ENCODE measurements at places on chromosomes 16 and 17. TPM values are rescaled to one million over a fixed set of nuclear protein-coding genes. Genes with fewer than 3 reads are reported as not detected.

CHTF18 gene
- total RNA-seq: 56.8 TPM

TEKT1 gene
- 1.2 TPM for total RNA-seq

DNA sequence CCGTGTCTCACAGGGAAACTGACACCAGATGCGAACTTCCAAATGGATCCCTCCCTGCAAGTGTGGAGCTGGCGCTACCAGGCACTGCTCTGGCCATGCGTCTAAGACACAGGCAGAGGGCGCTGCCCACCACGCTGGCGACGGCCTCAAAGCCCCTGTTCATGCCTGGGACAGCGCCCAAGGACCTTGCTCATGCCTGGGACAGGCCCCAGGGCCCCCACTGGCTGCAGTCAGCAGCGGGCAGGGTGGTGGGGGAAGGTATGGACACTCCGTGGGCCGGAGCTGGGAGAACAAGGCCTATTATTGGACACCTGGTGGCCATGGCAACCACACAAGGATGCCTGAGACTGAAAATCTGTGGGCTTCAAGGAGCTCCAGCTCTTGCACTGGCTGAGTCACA is 8.8 kb downstream of the ZG16B start:
- peaks cover 13% of the 10 kb centered on the region for H3K27me3 ChIP-seq
- no peak overlapping the region for H3K4me3 ChIP-seq
- DNase-seq: peak; percentile 77
- H3K4me1 ChIP-seq: peaks cover 10% of the 10 kb centered on the region

DNA sequence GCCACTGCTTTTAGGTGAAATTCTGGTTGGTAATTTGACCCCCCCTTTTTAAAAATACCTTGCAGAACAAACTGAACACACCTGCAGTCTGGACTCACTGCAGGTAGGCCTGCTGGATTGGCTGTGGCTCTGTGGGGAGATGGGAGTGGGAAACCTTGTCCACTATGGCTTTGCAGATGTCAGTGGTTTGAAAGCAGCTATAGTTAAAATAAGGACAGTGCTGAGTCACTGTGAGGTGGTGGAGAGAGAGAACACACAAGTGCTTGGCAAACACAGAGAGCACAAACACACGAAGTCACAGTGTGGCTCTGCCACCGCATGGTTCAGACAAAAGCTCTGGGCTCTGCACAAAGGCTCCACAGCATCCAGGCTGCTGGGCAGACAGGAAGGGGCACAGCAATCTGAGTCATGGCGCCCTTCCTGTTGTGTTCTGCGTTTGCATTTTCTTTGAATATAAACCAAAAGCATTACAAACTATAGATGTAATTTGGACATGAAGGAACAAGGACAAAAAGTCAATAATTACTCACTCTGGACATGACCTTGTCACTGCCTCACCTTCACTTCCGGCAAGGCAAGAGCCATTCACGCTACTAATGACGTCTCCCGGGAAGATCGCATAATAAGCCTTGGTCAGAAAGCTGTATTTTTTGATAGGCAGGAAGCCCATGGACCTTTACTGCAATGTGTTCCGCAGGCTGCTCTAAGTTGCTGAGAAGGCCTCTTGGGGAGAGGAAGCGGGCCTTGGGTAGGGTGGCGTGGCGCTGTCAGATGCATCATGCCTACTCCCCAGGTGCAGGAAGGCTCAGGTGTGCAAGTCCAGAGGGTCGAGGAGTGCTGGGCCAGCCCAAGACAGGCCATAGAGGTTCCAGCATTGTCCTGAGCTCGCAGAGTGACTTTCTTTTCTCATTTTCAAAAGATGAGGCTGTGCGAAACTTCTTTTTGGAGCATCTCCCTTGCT is 60.1 kb upstream of the MED9 start:
- no peak overlapping the region for H3K27ac ChIP-seq
- peaks cover 8% of the 10 kb centered on the region for H3K36me3 ChIP-seq
- H3K27me3 ChIP-seq: peaks cover 3% of the 10 kb centered on the region
- DNase-seq: no peak
- H3K4me1 ChIP-seq: no peaks in the 10 kb centered on the region
- H3K4me3 ChIP-seq: no peak overlapping the region

GRCh38 chr17:7380321-7380720 is 568 bp upstream of the TNK1 start:
- H3K4me1 ChIP-seq: peaks cover 14% of the 10 kb centered on the region
- peak overlapping the region; percentile 86 for H3K4me3 ChIP-seq
- peaks cover 7% of the 10 kb centered on the region for H3K36me3 ChIP-seq
- H3K27ac ChIP-seq: peak overlapping the region; percentile 73
- DNase-seq: no peak
- H3K27me3 ChIP-seq: peaks cover 23% of the 10 kb centered on the region

GRCh38 chr17:46044286-46044928 is 45.4 kb downstream of the STH start:
- H3K27ac ChIP-seq: peak overlapping the region; percentile 92
- H3K36me3 ChIP-seq: peaks cover 28% of the 10 kb centered on the region
- peak overlapping the region; percentile 62 for H3K4me3 ChIP-seq
- H3K4me1 ChIP-seq: peaks cover 32% of the 10 kb centered on the region
- peak; percentile 57 for DNase-seq

KRT23 gene
- not detected for total RNA-seq

CBX4 gene
- total RNA-seq: 6.8 TPM

GRCh38 chr17:44606658-44607057 is 49.4 kb downstream of the FZD2 start:
- no peak for DNase-seq
- H3K36me3 ChIP-seq: peaks cover 3% of the 10 kb centered on the region
- H3K27me3 ChIP-seq: peaks cover 3% of the 10 kb centered on the region
- H3K27ac ChIP-seq: no peak overlapping the region
- H3K4me3 ChIP-seq: no peak overlapping the region

PRSS33 gene
- total RNA-seq: not detected

VAMP2 gene
- 19.8 TPM for total RNA-seq

DNA sequence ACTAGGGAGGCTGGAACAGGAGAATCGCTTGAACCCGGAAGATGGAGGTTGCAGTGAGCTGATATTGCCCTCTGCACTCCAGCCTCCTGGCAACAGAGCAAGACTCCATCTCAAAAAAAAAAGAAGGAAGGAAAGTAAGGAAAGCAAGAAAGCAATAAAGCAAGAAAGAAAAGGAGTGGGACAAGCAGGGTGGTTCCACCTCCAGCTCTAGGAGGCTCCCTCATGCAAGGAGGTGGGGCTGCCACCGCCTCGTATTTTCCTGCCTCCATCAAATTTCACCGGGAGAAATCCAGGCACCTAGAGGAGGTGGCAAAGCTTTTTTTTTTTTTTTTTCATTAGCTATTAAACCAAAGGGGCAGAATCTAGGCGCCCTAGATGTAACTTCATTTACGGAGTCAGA is 1.0 kb downstream of the CYB561 start:
- H3K4me1 ChIP-seq: peaks cover 52% of the 10 kb centered on the region
- H3K4me3 ChIP-seq: peak overlapping the region; percentile 87
- peaks cover 2% of the 10 kb centered on the region for H3K36me3 ChIP-seq
- peaks cover 27% of the 10 kb centered on the region for H3K27me3 ChIP-seq
- peak overlapping the region; percentile 40 for H3K27ac ChIP-seq

CHST5 gene
- total RNA-seq: 0.13 TPM

- peak overlapping the region; percentile 94 for H3K4me3 ChIP-seq
- H3K4me1 ChIP-seq: peaks cover 15% of the 10 kb centered on the region
- peak overlapping the region; percentile 48 for H3K27ac ChIP-seq
- no peak for DNase-seq
- peaks cover 12% of the 10 kb centered on the region for H3K27me3 ChIP-seq
Measured at GRCh38 chr17:45315648-45316433, 979 bp downstream of the MAP3K14 start.

CDK10 gene
- total RNA-seq: 83.2 TPM

GRCh38 chr17:51486091-51486490 is 225.7 kb downstream of the UTP18 start:
- H3K4me1 ChIP-seq: no peaks in the 10 kb centered on the region
- no peak overlapping the region for H3K4me3 ChIP-seq
- DNase-seq: no peak
- H3K27ac ChIP-seq: no peak overlapping the region

WIPF2 gene
- 32.2 TPM for total RNA-seq

- H3K36me3 ChIP-seq: peaks cover 3% of the 10 kb centered on the region
- peaks cover under 1% of the 10 kb centered on the region for H3K27me3 ChIP-seq
- no peak overlapping the region for H3K27ac ChIP-seq
- no peaks in the 10 kb centered on the region for H3K4me1 ChIP-seq
- no peak for DNase-seq
Measured at GRCh38 chr16:14292051-14292825, 221.1 kb downstream of the MRTFB start.

GRCh38 chr16:56462064-56462796 is 10.9 kb downstream of the OGFOD1 start:
- H3K27ac ChIP-seq: no peak overlapping the region
- no peaks in the 10 kb centered on the region for H3K27me3 ChIP-seq
- no peaks in the 10 kb centered on the region for H3K4me1 ChIP-seq
- no peak overlapping the region for H3K4me3 ChIP-seq

DNA sequence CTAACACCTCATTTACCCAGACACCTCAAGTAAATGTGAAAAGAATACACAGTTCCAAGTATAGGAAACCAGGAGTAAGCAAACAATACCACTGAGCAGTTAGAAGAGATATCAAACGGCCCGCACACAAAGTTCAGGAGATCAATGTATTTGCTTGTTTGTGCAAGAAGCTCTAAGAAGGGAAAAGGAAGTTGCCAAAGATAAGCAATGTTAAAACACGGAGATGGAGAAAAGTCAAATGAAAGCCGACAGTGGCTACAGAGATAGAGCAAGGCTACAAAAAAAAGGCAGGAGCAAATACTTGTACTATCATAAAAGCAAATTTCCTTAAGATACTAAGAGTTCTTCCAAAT is 29.5 kb downstream of the PSME3IP1 start:
- H3K4me1 ChIP-seq: peaks cover 88% of the 10 kb centered on the region
- H3K4me3 ChIP-seq: no peak overlapping the region
- DNase-seq: no peak
- peaks cover 25% of the 10 kb centered on the region for H3K36me3 ChIP-seq

GPR179 gene
- 0.97 TPM for total RNA-seq

QPRT gene
- total RNA-seq: 30.4 TPM

DNA sequence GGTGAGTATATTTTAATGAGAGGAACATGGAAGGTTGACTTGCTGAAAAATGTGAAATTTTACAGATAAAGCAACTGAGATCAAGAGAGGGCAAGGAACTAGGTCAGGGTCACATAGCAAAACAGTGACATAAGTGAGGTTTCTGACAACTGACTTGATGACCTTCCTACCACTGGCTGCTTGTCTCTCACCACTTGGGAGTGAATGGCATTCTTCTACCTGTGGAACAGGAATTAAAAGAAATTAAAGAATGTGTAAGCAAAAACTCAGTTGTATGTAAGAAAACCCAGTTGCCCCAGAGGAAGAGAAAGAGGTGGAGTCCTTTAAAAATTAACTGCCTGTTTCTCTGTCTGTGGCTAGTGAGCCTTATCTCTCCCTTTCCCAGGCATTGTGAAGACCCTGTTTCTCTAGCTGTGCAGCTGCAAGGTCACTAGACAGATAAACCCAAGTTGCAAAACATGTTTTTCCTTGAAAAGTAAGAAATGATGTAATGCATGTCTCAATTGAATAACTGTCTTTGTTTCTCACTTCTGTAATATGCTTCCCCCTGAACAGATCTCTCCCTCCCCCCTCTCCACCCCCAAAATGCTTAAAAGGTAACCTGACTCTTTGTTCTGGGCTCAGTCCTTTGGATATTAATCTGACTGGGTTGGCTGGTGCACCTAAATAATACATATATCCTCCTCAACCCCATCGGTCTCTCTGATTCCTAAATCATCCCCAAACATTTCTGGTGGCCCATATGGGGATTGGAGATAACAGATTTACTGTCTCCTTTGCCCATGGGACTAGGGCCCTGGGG is 23.4 kb downstream of the ACSM1 start:
- H3K27ac ChIP-seq: no peak overlapping the region
- peaks cover 24% of the 10 kb centered on the region for H3K4me1 ChIP-seq
- H3K36me3 ChIP-seq: no peaks in the 10 kb centered on the region
- no peaks in the 10 kb centered on the region for H3K27me3 ChIP-seq
- no peak overlapping the region for H3K4me3 ChIP-seq

GDE1 gene
- 50.0 TPM for total RNA-seq

TBX2 gene
- 0.23 TPM for total RNA-seq

CHST4 gene
- total RNA-seq: 0.13 TPM

- DNase-seq: no peak
- no peak overlapping the region for H3K4me3 ChIP-seq
- no peaks in the 10 kb centered on the region for H3K36me3 ChIP-seq
Measured at GRCh38 chr17:2851615-2852014, 55.4 kb downstream of the RAP1GAP2 start.

- no peak overlapping the region for H3K27ac ChIP-seq
- H3K36me3 ChIP-seq: no peaks in the 10 kb centered on the region
- no peak for DNase-seq
- no peak overlapping the region for H3K4me3 ChIP-seq
- H3K4me1 ChIP-seq: peaks cover 3% of the 10 kb centered on the region
- H3K27me3 ChIP-seq: peaks cover 2% of the 10 kb centered on the region
Measured at GRCh38 chr16:88477631-88478519, 24.8 kb downstream of the ZFPM1 start.

DNA sequence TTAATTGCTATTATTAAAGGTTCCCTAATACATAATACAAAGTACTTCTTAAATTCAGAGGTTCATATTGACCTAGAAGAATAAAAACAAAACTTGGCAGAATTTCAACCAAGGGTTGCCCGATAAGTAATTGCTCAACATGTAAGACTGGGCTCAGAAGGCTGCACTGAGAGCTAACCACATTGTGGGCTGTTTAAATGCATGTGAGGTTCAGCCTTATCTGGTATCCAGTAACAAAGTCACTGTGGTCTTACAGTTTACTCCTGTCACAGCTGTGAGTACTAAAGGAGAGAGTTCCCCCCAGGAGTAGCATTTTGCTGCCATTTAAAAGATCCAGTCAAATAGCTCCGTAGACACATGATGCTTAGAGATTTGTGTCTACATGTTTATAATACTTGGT is 1.6 kb upstream of the DHRS11 start:
- H3K36me3 ChIP-seq: peaks cover 19% of the 10 kb centered on the region
- no peak for DNase-seq
- H3K27ac ChIP-seq: no peak overlapping the region
- no peak overlapping the region for H3K4me3 ChIP-seq

SLFN14 gene
- total RNA-seq: 0.95 TPM

CD19 gene
- not detected for total RNA-seq

KRT31 gene
- not detected for total RNA-seq
